Activated CD4-positive, alpha-beta T cell treated with anti-CD3 and anti-CD28 coated beads, Interleukin-2, amount 10 ng/mL, durations not matched to agents 24 days and 14 days (primary cell): ENCODE measurements at places on chromosomes 5 and 9. TPM values are rescaled to one million over a fixed set of nuclear protein-coding genes. Genes with fewer than 3 reads are reported as not detected.
A peak's percentile ranks its signal among the peaks of the same experiment; 100 is the strongest.

DNA sequence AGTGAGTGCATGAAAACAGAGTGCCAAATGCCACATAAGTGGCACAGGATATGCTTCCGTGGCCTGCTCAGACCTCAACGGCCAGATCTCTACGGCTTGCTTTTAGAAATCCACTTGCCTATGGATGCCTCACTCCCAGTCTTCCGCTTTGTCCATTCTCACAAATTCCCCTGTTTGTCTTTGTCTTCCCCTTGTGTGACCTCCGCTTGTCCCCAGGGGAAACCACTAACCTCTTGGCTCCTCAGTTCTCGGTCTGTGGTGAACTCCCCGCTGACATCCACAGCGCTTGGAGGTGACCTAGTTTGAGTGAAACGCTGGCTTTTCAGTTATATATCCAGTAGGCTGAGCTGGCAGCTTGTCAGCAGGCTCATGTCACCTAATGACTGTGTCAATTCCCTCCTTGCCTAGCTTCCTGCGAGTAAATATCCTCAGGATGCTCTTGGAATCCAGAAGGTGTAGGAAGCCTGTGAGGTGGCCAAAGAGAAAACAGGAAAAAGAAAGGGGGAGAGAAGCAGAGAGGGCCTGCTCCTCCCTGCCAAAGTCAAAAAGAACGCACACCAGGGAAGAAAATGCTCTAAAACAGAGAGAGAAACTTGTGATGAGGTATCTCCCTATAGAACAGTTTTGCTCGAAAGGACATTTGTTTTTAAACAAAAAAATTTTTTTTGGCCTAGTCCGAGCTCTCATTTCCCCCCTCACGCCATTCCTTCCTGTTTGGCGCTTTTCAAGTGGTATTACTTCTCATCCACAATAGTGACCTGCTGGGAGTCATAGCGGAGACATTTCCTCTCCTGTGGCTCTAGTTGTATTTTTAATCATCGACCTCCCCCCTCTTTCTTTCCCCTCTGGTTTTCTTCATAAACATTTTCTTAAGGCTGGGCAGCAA is 101.6 kb upstream of the SPRY4 start:
- H3K36me3 ChIP-seq, result no peaks in the 10 kb centered on the region
- DNase-seq, result peak; percentile 66
- H3K27me3 ChIP-seq, result no peaks in the 10 kb centered on the region
- peaks cover 32% of the 10 kb centered on the region for H3K4me1 ChIP-seq
- no peak overlapping the region for H3K4me3 ChIP-seq

HTR1A gene
- not detected in 2 replicates for total RNA-seq

SCGB3A2 gene
- total RNA-seq, result not detected in 2 replicates

CAMK2A gene
- total RNA-seq, result not detected in 2 replicates

DNA sequence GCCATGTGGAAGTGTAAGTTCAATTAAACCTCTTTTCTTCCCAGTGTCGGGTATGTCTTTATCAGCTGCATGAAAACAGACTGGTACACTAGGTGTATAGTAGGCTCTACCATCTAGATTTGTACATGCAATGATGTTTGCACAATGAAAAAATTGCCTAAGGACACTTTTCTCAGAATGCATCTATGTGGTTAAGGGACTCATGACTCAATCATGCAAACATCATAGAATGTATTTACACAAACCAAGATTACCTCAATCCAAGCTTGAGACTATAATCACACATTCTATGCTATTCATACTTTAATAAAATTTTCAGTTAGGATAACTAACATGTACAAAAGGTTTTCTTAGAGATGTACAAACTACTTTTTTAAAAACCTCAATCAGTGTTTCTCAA is 1164.5 kb downstream of the CDH12 start:
- H3K27me3 ChIP-seq, result no peaks in the 10 kb centered on the region
- H3K4me1 ChIP-seq, result no peaks in the 10 kb centered on the region
- no peak overlapping the region for H3K4me3 ChIP-seq
- H3K36me3 ChIP-seq, result no peaks in the 10 kb centered on the region
- no peak overlapping the region for H3K27ac ChIP-seq
- DNase-seq, result no peak

SPINK4 gene
- total RNA-seq, result not detected in 2 replicates

BDP1 gene
- 39.1 and 39.4 TPM in 2 replicates for total RNA-seq

DNA sequence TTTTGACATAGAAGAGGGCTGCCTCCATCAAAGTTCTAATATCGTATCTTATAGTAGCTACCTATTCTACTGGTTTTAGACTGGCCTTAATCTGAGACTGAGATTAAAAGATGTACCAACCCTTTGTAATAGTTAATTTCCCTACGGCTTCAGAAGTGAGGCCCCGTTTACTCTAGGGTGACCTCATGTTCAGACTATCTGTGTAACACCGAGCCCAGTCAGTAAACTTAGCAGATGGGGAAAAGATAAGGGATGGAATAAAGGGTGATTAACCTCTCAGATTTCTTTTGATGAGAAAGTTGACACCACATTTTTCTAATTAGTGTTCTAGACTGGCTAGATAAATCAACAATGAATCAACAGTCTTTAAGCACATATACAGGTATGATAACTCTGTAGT is 283.1 kb downstream of the KCTD16 start:
- H3K36me3 ChIP-seq, result no peaks in the 10 kb centered on the region
- H3K27me3 ChIP-seq, result no peaks in the 10 kb centered on the region
- DNase-seq, result no peak
- no peaks in the 10 kb centered on the region for H3K4me1 ChIP-seq
- H3K27ac ChIP-seq, result no peak overlapping the region
- H3K4me3 ChIP-seq, result no peak overlapping the region

DNA sequence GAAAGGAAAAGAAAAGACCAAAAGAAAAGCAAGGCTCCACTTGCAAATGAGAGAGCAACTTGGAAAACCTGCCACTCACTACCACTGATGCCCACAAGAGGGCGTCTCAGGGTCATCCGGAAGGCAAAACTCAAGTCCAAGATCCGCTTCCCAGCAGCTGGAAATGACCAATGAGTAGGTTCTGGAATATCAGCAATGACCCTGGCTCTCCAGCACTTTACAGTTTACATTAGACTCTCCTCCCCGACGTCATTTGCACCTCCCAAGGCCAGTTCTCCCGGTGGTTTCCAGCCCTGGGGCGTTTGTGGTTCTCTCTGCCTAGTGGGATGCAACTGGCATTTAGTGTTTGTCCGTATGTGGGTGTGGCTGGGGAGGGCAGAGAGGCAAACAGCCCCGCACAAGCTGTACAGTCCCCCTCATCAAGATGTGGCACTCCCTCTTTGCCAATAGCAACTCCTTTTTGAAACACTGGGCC is 193.8 kb upstream of the ZNF618 start:
- no peak overlapping the region for H3K27ac ChIP-seq
- no peaks in the 10 kb centered on the region for H3K36me3 ChIP-seq
- peaks cover 3% of the 10 kb centered on the region for H3K4me1 ChIP-seq
- DNase-seq, result peak; percentile 80

- no peaks in the 10 kb centered on the region for H3K27me3 ChIP-seq
- no peak for DNase-seq
- H3K4me1 ChIP-seq, result no peaks in the 10 kb centered on the region
- no peak overlapping the region for H3K27ac ChIP-seq
- H3K36me3 ChIP-seq, result no peaks in the 10 kb centered on the region
Measured at GRCh38 chr9:28735738-28736342, 1162.6 kb upstream of the C9orf72 start.

- no peaks in the 10 kb centered on the region for H3K4me1 ChIP-seq
- H3K4me3 ChIP-seq, result no peak overlapping the region
- no peak for DNase-seq
- H3K27ac ChIP-seq, result no peak overlapping the region
- H3K27me3 ChIP-seq, result no peaks in the 10 kb centered on the region
Measured at GRCh38 chr5:42121401-42121800, 196.3 kb downstream of the FBXO4 start.

GRCh38 chr9:127405344-127406125 is 8.6 kb downstream of the SLC2A8 start:
- DNase-seq, result no peak
- no peaks in the 10 kb centered on the region for H3K4me1 ChIP-seq
- peaks cover 19% of the 10 kb centered on the region for H3K27me3 ChIP-seq
- no peak overlapping the region for H3K4me3 ChIP-seq
- H3K36me3 ChIP-seq, result no peaks in the 10 kb centered on the region

DNA sequence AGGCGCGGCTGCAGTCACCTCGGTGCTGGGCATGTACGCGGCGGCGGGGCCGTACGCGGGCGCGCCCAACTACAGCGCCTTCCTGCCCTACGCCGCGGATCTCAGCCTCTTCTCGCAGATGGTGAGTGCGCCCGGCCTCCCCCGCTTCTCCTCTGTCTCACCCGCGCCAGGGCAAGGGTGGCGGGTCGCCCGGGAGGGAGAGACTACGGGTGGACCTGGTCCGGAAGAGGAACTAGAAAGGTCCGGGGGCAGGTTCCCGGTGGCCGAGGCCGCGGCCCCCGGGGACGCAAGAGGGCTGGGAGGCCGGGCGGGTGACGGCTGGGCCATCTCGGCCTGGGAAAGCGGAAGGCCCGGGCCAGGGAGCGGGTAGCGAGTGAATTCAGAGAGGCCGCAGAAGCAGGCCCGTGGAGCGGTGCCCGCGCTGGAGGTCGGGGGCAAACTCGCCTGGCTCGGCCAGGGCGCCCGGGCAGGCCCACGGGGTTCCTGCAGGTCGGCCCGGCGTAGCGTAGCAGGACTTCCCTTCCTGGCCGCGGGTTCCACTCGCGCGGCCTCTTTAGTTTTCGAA is 711 bp downstream of the IRX1 start:
- H3K27me3 ChIP-seq, result peaks cover 54% of the 10 kb centered on the region
- no peak overlapping the region for H3K4me3 ChIP-seq
- no peak overlapping the region for H3K27ac ChIP-seq
- H3K4me1 ChIP-seq, result peaks cover 4% of the 10 kb centered on the region
- H3K36me3 ChIP-seq, result peaks cover 2% of the 10 kb centered on the region
- no peak for DNase-seq

NTRK2 gene
- 2.3 and 2.4 TPM in 2 replicates for total RNA-seq

CDHR2 gene
- total RNA-seq, result 0.35 and 0.45 TPM in 2 replicates

DNA sequence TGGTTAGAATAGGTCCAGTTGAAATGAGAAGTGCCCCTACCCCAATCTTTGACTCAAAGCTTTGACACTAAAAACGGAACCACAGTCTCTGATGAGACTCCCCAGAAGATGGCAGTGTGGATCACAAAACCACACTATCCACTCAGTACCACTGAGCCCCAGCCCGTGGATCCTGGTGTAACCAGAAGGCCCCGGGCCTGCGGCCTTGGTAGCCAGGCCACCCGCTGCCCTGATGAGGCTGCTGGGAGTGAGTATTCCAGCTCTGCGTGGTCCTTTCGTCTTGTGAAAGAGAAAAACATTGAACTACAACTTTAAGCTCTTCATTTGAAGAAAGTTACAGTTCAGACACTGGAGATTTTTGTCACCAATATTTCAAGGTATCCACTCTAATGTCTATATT is 42.2 kb upstream of the FBP1 start:
- H3K36me3 ChIP-seq, result no peaks in the 10 kb centered on the region
- DNase-seq, result peak; percentile 86
- H3K4me3 ChIP-seq, result no peak overlapping the region
- peaks cover 5% of the 10 kb centered on the region for H3K4me1 ChIP-seq
- H3K27me3 ChIP-seq, result peaks cover 41% of the 10 kb centered on the region

GRCh38 chr9:37936965-37937364 is 33.0 kb upstream of the SLC25A51 start:
- no peak overlapping the region for H3K4me3 ChIP-seq
- no peaks in the 10 kb centered on the region for H3K4me1 ChIP-seq
- H3K36me3 ChIP-seq, result no peaks in the 10 kb centered on the region
- no peak overlapping the region for H3K27ac ChIP-seq

GRCh38 chr9:108603141-108603540 is 252.6 kb downstream of the ACTL7B start:
- H3K36me3 ChIP-seq, result no peaks in the 10 kb centered on the region
- DNase-seq, result no peak
- no peaks in the 10 kb centered on the region for H3K27me3 ChIP-seq
- no peak overlapping the region for H3K27ac ChIP-seq
- no peak overlapping the region for H3K4me3 ChIP-seq

DNA sequence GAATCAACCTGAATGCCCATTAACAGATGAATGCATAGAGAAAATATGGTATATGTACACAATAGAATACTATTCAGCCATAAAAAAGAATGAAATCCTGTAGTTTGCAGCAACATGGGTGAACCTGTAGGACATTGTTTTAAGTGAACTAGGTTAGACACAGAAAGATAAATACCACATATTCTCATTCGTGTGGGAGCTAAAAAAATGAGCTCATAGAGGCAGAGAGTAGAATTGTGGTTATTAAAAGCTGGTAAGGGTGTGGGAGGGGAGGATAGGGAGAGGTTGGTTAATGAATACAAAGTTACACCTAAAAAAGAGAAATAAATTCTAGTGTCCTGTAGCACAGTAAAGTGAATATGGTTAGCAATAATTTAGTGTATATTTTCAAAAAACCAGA is 23.5 kb downstream of the PTTG1 start:
- no peaks in the 10 kb centered on the region for H3K27me3 ChIP-seq
- no peak overlapping the region for H3K4me3 ChIP-seq
- peaks cover 4% of the 10 kb centered on the region for H3K36me3 ChIP-seq
- peaks cover 60% of the 10 kb centered on the region for H3K4me1 ChIP-seq
- no peak for DNase-seq
- no peak overlapping the region for H3K27ac ChIP-seq

GRCh38 chr9:89538871-89539270 is 41.0 kb upstream of the SEMA4D start:
- H3K36me3 ChIP-seq, result no peaks in the 10 kb centered on the region
- DNase-seq, result no peak
- H3K27me3 ChIP-seq, result no peaks in the 10 kb centered on the region

WWC1 gene
- 1.1 and 2.4 TPM in 2 replicates for total RNA-seq

- H3K4me1 ChIP-seq, result no peaks in the 10 kb centered on the region
- no peak overlapping the region for H3K4me3 ChIP-seq
- H3K27ac ChIP-seq, result no peak overlapping the region
- no peaks in the 10 kb centered on the region for H3K36me3 ChIP-seq
- peaks cover 22% of the 10 kb centered on the region for H3K27me3 ChIP-seq
Measured at GRCh38 chr5:52920929-52921328, 68.2 kb upstream of the ITGA2 start.

- H3K4me1 ChIP-seq, result no peaks in the 10 kb centered on the region
- no peak for DNase-seq
- H3K27me3 ChIP-seq, result no peaks in the 10 kb centered on the region
- H3K27ac ChIP-seq, result no peak overlapping the region
- H3K36me3 ChIP-seq, result no peaks in the 10 kb centered on the region
- H3K4me3 ChIP-seq, result no peak overlapping the region
Measured at GRCh38 chr9:86700629-86701028, 246.7 kb downstream of the GAS1 start.

DNA sequence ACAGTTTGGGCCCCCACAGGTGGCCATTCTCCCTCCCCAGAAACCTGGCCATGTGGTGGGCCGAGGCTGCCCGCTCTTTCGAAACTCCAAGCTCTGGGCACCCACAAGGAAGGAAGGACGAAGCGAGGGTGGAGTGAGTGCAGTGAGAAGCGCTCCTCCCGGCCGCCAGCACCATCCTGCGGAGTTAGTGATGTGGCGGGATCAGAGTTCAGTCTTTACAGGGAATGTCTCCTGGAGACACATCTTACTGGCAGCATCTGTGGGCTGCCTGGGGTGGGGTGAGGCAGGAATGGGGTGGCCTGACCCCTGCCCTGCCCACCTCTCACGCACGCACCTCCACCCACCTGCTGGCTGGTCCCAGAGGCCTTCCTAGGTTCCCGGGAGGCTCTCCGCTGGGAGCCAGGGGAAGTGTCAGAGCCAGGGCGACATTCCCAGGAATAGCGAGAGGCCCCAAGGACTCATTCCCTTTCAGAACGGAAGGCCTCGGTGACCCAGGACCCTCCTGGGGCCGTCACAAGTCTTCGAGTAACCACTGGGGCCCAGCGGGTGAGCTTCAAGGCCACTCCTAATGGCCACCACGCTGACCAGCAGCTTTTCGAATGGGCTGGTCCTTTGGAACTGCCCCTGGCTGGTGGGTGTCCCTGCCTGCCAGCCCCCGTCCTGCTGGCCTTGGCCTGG is 5.5 kb upstream of the RNU6ATAC start:
- DNase-seq, result no peak
- H3K36me3 ChIP-seq, result no peaks in the 10 kb centered on the region
- peaks cover 8% of the 10 kb centered on the region for H3K4me1 ChIP-seq

SV2C gene
- total RNA-seq, result not detected in 2 replicates
